Tibial nerve (tissue), 4 donors: ENCODE measurements at places on chromosomes 12 and 14.

DNA sequence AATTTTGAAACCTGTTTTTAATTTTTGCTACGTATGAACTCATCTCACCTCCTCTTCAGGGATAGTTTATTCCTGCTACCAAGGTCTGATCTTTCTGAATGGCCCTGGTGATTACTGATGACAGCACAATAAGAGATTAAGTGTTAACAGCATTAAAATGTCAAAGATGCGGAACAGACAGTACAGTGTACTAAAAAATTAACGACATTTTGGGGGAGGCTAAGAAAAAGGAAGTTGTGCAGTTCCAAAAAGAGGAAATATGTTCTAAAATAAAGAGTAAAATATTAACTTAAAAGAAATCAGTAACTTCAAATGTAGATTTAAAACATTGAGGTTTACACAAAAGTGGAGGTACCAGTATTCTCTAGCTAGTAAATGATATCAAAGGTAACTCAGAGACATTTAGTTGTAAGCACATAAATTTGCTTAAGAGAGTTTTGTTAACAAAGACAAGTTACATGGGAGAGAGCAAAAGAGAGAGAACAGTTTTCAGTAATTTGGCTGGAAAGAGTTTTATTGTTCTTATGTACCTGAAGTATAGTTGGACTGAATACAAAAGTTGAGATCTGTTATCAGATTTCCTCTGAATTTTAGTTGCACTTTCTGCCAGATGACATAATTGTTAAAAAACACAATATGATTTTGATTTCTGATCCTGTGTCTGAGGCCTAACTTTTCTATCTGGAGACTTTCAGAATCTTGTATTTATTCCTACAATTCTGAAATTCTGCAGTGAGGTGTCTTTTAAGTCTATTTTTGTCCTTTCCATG, 4.2 kb upstream of the CLECL1 start:
- no peak overlapping the region for H3K4me3 ChIP-seq
- H3K4me1 ChIP-seq: no peaks in the 10 kb centered on the region
- peak overlapping the region; percentile 63 for H3K27ac ChIP-seq
- H3K36me3 ChIP-seq: no peaks in the 10 kb centered on the region
- no peak for DNase-seq

- H3K4me1 ChIP-seq: no peaks in the 10 kb centered on the region
- H3K4me3 ChIP-seq: no peak overlapping the region
- DNase-seq: no peak
- no peaks in the 10 kb centered on the region for H3K27me3 ChIP-seq
These were observed 394.2 kb downstream of the DPF3 start for GRCh38 chr14:72499746-72500145.

DNA sequence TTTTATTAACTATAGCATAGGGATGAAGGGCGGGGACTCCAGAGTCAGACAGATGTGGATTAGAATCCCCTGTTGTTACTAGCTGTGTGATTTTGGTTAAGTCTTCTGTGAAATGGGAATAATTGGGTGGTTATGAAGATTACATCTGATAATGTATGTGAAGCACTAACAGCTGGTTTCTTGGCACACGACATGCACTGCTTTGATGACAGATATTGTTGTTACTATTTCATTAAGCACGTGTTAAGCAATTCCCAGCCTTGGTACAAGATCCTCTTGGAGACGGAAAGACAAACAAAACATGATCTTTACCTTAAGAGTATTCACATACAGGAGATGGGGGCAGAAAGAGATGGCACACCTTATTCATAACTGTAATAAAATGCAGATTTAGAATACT, 7.9 kb downstream of the PPFIBP1 start:
- no peak overlapping the region for H3K4me3 ChIP-seq
- no peak for DNase-seq
- peaks cover 12% of the 10 kb centered on the region for H3K4me1 ChIP-seq
- no peak overlapping the region for H3K27ac ChIP-seq
- no peaks in the 10 kb centered on the region for H3K36me3 ChIP-seq

- DNase-seq: no peak
- peaks cover 4% of the 10 kb centered on the region for H3K4me1 ChIP-seq
- H3K27ac ChIP-seq: no peak overlapping the region
- H3K36me3 ChIP-seq: no peaks in the 10 kb centered on the region
- no peaks in the 10 kb centered on the region for H3K27me3 ChIP-seq
These were observed 8.6 kb downstream of the RMST start for GRCh38 chr12:97471194-97471593.

GRCh38 chr12:47816403-47817271, 3.1 kb downstream of the HDAC7 start:
- DNase-seq: no peak
- H3K4me3 ChIP-seq: peak overlapping the region; percentile 13
- no peaks in the 10 kb centered on the region for H3K27me3 ChIP-seq
- peaks cover 82% of the 10 kb centered on the region for H3K4me1 ChIP-seq

DNA sequence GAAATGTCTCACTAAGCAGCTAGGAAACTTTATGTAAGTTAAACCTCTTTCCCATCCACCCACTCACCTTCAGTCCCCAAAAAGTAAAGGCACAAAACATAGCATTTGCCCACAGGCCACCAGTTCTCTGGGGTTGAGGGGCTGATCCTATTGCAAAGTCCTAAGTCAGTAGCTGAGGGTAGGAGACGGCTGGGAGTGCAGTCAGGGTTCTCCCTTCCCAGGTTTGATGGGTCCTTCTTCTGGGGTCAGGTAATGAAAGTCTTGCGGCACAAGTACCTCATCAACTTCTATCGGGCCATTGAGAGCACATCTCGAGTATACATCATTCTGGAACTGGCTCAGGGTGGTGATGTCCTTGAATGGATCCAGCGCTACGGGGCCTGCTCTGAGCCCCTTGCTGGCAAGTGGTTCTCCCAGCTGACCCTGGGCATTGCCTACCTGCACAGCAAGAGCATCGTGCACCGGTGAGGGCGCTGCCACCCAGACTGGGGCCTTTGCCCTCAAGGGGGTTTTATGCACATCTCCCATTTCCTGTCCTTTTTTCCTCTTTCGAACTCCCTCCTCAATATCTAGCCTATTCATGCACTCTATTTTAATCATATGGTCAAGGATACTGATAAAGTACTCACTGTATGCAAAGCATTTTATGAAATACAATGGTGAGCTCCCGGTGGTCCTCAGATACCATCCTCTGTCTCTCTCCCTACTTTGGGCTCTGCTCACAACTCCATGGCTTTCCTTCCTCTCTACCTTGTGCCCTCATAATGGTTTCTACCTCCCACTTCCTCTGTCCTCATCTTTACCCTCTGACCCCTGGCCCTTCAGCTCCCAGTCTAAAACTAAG, 986 bp downstream of the TSSK4 start:
- no peak overlapping the region for H3K4me3 ChIP-seq
- no peak for DNase-seq
- no peaks in the 10 kb centered on the region for H3K4me1 ChIP-seq
- no peak overlapping the region for H3K27ac ChIP-seq
- peaks cover 28% of the 10 kb centered on the region for H3K36me3 ChIP-seq

DNA sequence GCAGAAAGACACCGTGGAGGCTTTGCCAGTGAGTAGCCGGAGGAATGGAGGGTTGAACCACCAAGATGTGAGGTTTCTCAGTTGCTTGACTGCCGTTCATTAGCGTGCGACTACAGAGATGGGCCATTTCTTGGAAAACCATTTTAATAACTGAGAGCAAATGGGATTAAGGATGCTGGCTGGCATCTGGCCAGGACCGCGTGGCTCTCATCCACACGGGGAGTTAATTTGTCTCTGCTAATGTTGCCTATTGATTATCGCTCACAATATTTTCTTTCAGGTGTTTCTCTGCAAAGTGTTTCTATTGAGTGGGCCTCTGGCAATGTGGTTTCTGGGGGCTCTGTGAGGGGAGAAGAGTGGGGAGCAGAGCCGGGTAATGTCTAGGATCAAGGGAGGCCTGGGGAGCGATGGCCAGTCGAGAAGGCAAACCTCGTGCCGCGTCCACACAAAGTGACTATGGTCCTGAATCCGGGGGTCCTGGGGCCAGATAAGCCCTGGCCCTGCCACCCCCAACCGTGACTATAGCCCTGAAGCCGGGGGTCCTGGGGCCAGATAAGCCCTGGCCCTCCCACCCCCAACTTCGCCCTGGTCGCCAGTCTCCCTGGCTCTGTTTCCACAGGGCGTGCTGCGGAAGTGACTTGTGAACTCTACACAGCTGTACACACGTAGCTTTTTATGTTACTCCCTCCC, 110.6 kb downstream of the PRMT8 start:
- H3K36me3 ChIP-seq: no peaks in the 10 kb centered on the region
- H3K27ac ChIP-seq: no peak overlapping the region
- H3K27me3 ChIP-seq: no peaks in the 10 kb centered on the region
- DNase-seq: no peak
- H3K4me1 ChIP-seq: no peaks in the 10 kb centered on the region

DNA sequence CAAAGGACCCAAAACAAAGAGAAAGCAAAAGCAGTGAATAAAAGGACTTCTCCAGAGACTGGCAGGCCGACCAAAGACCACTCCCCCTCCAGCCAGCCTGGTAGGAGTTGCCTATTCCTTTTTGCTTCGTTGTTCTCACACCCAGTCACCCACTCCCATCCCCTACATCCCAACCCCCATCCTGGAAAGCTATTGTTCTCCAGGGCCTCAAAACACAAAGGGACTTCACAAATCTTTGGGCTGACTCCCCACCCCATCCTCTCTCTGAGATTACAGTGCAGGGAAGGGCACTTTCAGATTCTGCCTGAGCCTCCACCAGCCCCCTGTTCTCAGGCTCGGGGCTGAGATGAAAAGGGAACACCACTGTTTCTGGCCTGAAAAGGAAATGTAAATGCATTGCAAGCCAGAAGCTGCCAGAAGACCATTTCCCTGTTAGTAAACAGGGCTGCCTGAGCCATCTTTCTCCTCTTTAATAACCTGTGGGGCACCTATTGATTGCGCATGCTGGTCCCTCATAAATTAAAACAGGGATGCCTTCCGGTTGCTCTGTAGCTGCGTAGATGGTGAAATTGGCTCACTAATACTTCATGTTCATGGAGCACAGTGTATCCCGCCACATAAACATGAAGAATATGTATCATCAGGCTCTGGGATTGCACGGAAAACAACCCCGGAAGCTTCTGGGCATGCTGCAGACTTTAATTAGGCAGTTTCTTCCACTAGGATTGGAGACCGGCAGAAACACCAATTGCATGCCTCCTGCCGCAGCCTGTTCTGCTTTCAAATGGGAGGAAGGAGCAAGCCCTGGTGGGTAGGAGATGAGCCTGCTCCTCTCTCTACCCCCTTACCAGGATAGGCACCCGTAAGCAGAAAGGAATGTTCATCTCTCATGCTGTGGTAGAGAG, 130.3 kb upstream of the FUT8 start:
- H3K36me3 ChIP-seq: no peaks in the 10 kb centered on the region
- peak overlapping the region; percentile 69 for H3K27ac ChIP-seq
- H3K4me1 ChIP-seq: no peaks in the 10 kb centered on the region

- H3K4me1 ChIP-seq: no peaks in the 10 kb centered on the region
- H3K36me3 ChIP-seq: no peaks in the 10 kb centered on the region
- no peak for DNase-seq
These were observed 1184.2 kb downstream of the FLRT2 start for GRCh38 chr14:86714153-86714552.

DNA sequence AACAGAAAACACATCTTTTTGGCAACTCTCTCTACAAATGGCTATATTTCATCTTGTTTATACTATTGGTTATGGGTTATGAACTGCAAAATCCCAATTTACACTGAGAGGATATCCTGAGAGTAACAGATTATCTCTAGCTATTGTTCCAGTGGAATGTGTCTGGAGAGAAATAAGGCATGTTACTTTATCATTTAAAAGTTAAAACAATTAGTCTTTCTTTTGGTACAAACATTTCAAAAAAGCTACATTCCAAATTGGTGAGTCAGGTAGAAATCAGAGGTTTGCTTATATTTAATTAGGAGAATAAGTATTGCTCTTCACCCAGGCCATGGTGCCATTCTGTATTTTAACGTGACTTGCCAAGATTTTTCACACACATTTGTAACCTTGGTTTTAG, 411.6 kb downstream of the CCER1 start:
- no peak for DNase-seq
- no peak overlapping the region for H3K27ac ChIP-seq
- H3K36me3 ChIP-seq: no peaks in the 10 kb centered on the region

DNA sequence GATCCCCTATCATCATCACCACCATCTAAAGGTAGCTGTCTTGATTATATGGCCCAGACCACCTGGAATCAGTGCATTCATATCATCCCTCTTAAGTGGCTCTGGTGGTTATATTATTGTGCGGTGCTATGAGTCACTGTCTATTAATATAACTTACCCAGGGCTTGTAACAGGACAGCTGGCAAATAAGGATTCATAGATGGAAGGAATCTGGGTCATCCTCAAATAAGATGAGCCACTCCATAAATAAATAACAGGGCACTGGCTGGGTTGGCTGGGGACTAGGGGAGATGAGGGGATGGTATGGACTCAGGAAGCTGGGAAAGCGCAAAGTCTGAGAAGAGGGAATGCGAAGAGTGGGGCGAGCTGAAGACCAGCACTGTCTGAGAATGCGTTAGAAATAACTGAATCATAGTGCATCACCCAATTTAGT, 216.1 kb downstream of the NUAK1 start:
- DNase-seq: no peak
- no peak overlapping the region for H3K27ac ChIP-seq
- no peak overlapping the region for H3K4me3 ChIP-seq
- no peaks in the 10 kb centered on the region for H3K4me1 ChIP-seq

DNA sequence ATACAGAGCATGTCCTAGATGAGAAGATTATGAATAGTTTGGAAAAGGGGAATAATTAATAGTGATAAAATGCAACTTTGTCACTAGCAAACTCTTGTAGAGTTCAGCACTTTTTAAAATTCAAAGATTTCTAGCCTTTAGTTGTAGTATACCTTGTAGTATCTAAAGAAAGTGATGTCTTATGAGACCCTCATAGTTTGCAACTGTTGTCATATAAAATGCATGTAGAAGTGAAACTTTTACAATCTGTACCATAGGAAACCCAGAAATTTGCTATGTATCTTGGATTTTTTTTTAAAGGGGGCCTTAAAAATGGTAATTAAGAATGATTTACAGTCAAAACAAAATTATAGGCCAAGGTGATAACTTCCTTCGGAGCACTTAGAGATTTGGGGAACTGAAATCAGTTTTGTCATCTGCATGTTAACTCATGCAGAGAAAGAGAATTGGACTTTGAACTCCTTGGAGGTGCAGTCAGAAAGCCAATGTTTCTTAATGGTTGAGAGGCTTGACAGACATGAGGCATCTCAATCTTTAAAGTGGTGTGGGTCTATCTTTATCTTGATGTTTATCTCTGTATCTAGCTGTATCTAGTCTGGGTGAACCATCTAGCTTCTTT, 1.3 kb downstream of the LRRK2 start:
- peak overlapping the region; percentile 98 for H3K27ac ChIP-seq
- DNase-seq: no peak
- no peaks in the 10 kb centered on the region for H3K36me3 ChIP-seq
- peaks cover 55% of the 10 kb centered on the region for H3K4me1 ChIP-seq
- H3K4me3 ChIP-seq: peak overlapping the region; percentile 91
- no peaks in the 10 kb centered on the region for H3K27me3 ChIP-seq
